ENCODE measurements at places on chromosomes 3 and 15.
A peak's percentile ranks its signal among the peaks of the same experiment; 100 is the strongest.

GRCh38 chr15:48090115-48090514, 30.7 kb upstream of the SLC24A5 start:
- peak; percentile 28 for DNase-seq

GRCh38 chr3:33385423-33385822, 54.8 kb downstream of the UBP1 start:
- DNase-seq, result no peak

DNA sequence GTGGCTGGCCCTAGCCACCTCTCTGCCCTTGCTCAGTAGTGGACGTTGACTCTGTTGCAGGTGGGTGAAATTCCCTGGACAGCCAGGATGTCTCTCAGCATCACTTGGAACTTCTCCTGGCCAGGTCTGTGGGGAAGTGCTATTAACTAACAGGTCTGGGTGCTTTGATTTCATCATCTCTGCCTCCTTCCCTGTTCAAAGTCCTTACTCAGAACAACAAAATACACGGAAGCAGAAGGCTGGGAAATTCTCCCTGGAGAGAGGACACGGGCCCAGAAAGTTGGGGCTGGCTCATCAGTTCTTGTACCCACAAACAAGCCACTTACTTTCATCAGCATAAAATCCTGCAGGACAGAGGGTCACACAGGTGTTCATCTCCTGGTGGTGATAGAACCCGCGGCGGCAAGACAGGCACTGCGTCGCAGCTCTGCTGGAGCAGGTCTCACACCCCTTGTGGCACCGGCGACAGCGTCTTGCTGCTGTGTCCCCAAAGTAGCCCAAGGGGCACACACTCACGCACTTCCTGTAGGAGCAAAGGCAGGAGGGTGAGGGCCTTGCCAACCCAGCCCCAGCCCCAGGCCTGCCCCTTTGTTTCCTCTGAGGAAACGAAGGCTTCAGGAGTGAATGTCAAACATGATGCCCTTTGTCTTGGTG, 29.6 kb upstream of the SNRPA1 start:
- DNase-seq, result no peak

- peak; percentile 62 for DNase-seq
These were observed 5.1 kb downstream of the SPATA12 start for GRCh38 chr3:57065588-57065987.

DNA sequence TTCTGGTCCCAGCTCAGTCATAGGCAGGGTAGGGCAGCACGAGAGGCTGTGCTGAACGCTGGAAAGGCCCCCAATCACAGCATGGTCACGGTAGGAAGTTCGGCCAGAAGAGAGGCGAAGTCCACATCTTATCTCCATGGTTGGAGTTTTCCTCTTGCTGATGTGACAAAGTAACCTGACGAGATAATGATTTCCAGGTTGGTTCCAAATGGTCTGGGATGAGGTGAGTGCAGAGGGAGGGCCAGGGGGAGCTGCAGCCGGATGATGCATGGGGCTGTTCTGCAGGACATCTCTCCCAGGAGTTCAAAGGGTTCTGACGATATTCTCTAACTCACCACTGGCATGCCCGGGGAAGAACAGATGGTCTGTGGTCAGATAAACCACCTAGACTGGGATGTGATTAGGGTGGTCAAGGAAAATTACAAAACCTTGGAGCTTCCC, 83.2 kb upstream of the WNT5A start:
- peak; percentile 83 for DNase-seq

GRCh38 chr3:10669490-10670048, 146.5 kb upstream of the SLC6A11 start:
- no peak for DNase-seq

DNA sequence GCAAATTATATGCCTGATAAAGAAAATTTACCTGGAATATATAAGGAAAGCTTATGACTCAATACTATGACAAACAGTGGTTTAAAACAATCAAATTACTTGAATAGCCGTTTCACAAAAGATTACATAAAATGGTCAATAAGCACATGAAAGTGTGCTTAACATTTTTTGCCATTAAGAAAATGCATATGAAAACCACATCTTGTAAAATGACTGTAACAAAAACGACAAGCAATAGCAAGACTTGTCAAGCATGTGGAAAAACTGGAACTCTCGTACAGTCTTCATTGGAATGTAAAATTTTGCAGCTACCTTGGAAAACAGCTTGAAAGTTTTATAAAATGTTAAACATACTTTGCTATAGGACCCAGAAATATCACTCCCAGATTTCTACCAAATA, 1110.3 kb downstream of the NAALADL2 start:
- DNase-seq, result no peak

- no peak for DNase-seq
These were observed 127.4 kb upstream of the MLF1 start for GRCh38 chr3:158443632-158444031.

GRCh38 chr3:184884359-184885017, 72.5 kb downstream of the VPS8 start:
- DNase-seq, result no peak

GRCh38 chr3:70813311-70813710, 500.9 kb upstream of the MDFIC2 start:
- DNase-seq, result no peak

DNA sequence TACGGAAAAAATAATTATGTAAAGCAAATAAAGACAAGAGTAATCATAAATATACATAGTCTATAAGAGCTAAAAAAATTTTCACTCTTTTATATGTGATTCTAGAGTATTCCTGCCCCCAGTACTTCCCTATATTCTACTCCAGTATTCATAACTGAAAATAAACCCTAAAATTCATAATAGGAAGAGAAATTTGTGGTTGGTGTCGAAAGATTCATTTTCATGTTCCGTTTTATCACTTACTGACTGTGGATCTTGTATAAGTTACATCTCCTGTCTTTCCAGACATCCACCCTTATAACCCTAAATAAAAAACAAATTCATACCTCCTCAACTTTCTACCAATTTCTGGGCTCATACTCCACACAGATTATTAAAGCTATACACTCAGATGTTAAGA, 16.0 kb upstream of the MBNL1 start:
- no peak for DNase-seq

DNA sequence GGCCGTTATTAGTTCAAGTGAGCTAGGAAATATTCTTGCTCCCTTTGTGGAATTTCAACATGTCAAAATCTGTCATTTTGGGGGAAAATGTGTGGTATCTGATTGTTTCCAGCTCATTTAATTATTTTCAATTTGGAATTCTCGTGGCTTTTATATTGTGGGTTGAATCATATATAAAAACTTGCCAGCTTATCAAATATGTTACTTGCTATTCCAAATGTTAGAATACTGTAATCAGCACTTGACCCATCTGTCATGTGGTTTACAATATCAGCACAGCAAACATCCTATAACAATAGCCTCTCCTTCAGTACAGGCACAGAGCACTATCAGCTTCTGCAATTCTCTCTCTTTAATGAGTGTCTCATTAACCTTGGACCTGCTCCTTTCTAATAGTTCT, 130.2 kb upstream of the FEZF2 start:
- no peak for DNase-seq

GRCh38 chr3:122974764-122975162, 52.8 kb downstream of the SEMA5B start:
- DNase-seq, result peak; percentile 62

DNA sequence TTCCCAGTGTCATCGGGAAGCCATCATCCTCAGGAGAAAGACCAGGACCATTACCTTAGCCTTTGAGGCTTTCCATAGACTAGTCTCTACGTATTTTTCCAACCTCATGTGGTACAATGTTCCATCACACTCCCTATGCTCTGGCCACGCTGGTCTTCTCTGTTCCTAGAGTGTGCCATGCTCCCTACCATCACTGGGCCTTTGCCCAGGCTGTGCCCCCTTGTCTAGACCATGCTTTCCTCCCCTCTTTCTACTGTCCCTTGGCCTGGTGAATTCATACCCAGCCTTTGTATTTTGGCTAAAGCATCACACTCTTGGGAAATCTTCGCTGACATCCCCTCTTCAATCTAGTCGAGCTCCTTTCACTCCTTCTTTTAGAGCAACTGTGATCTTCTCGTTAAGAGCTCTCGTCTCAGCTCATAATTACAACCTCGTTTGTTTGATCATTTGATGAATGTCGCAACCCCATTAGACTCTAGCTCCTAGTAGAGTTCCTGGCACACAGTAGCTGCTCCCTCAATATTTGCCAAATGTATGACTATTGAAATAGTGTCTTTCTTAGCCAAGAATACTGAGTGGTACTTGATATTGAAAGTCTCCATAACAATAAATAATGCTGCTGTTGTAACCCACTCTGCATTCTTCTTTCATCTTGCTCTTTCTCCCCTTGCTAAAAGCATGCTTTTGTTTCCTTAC, 100.2 kb upstream of the FAM3D start:
- DNase-seq, result no peak

GRCh38 chr15:23760024-23760423, 72.9 kb upstream of the NDN start:
- no peak for DNase-seq

DNA sequence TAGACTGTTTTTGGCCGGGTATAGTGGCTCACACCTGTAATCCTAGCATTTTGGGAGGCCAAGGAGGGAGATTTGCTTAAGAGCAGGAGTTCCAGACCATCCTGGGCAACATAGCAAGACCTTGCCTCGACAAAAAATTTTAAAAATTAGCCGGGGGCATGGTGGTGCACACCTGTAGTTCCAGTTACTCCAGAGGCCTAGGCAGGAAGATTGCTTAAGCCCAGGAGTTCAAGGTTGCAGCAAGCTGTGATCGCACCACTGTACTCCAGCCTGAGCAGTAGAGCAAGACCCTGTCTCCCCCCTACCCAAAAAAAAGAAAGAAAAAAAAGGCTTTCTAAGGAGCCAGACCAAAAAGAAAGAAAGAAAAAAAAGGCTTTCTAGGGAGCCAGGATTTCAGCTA, 36.7 kb downstream of the TMOD3 start:
- DNase-seq, result no peak

GRCh38 chr15:31522028-31522427, 195.4 kb downstream of the KLF13 start:
- DNase-seq, result no peak

DNA sequence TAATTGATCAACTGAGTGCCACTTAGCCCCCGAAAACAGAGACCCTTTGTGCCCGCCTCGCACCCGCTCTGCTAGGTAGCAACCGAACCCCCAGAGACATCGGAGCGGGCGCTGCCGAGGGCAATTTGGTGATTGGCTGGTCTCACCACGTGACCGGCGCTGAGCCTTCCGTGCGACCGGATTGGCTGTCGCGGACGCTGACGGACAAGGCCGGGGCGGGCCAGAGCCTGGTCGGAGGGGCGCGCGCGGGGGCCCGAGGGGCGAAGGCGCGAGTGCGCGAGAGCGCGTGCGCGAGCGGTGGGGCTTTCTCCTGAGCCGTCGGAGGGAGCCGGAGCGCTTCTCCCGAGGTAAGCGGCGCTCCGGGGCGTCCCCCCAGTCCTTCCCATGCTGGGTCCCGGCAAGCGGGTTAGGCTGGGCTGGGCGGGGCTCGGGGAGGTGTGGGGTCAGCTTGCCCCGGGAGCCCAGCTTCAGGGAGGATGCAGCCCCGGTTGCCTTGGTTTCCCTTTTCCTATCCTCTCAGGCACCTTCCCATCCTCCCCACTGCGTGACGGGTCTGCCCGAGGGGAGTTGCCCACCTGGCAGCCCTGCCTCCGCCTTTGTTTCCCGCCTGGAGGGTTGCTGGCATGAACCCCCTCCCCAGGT, at the start of gene TMEM108:
Gene TMEM108 (plus strand): TSS at position 303 of the 642 bp plus-strand sequence.
- DNase-seq, result peak; percentile 34

DNA sequence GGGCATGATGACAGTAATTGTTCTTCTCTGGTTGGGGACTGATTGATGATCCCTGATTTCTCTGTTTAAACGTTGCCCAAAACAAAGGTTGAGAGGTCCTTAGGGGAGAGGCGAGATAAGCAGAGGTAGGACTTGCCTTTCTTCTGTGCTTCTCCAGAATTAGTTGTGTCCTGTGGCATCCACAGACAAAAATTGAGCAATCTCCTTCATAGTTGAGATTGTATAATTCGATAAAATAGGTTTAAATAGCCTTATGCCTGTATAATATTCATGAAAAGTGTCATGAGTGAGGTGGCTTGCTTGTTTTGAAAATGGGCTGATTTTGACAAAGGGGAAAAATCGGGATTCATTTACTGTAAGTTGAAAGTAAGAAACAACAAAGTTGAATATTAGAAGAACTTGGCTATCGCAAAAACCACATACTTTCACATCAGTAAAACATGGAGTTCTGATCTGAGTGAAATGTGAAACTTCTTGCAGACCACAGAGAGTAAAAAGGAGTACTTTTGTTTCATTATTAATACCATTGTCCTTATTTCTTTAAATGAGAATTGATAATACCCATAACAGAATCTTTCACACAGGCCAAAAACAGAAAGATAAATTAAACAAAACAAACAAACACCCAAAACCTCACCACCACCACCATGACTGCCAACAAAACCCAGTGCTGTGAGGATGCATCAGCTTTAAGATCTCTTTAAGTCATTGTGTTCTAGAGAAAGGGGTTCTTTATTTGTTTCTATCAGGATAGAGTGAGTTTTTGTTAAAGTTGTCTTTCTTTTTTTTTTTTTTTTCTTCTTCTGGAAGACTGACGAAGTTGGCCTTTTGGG, 155.7 kb downstream of the LPP start:
- DNase-seq, result no peak

- DNase-seq, result peak; percentile 24
These were observed 12.5 kb downstream of the DPH6 start for GRCh38 chr15:35533130-35534110.
